Prostate gland (tissue), 2 donors: ENCODE measurements at places on chromosomes 16 and 17. TPM values are rescaled to one million over a fixed set of nuclear protein-coding genes. Genes with fewer than 3 reads are reported as not detected.

Gene TNFRSF17
- total RNA-seq: not detected

Gene LGALS9B
- total RNA-seq: not detected

Gene NTHL1
- total RNA-seq: 24.9 TPM

Gene CMC2
- total RNA-seq: 153 TPM

Gene MT1H
- 10.5 TPM for total RNA-seq

Gene TBC1D3K
- not detected for total RNA-seq

Gene COQ9
- 56.4 TPM for total RNA-seq

Gene MPP2
- 17.7 TPM for total RNA-seq

Gene CCL16
- not detected for total RNA-seq

Gene RDM1
- 2.4 TPM for total RNA-seq

Gene ODAD4
- total RNA-seq: 0.55 TPM

Gene TM4SF5
- not detected for total RNA-seq

Gene OTOA
- 0.68 TPM for total RNA-seq

Gene ALOX15
- total RNA-seq: 0.97 TPM

Gene COX6A2
- 3.9 TPM for total RNA-seq

Gene HBQ1
- not detected for total RNA-seq

Gene TMEM238L
- total RNA-seq: 7.7 TPM

Gene C16orf82
- 15.6 TPM for total RNA-seq

Gene SMARCD2
- total RNA-seq: 247 TPM

Gene HSF5
- total RNA-seq: 11.5 TPM

Gene C16orf46
- total RNA-seq: 15.7 TPM

Gene ERN2
- 6.0 TPM for total RNA-seq

Gene MYH8
- 0.40 TPM for total RNA-seq

Gene SNX11
- total RNA-seq: 16.0 TPM

Gene MGAT5B
- 4.1 TPM for total RNA-seq

Gene REXO5
- 12.1 TPM for total RNA-seq

Gene SAP30BP
- 72.3 TPM for total RNA-seq

Gene FTO
- 72.7 TPM for total RNA-seq

Gene SLC13A5
- total RNA-seq: 1.6 TPM

Gene C16orf96
- 3.8 TPM for total RNA-seq
